ENCODE measurements at places on chromosomes 1 and 21.

GRCh38 chr21:36735724-36736320 lies 36.9 kb downstream of the SIM2 start:
- DNase-seq: no peak

GRCh38 chr1:204920967-204921366 lies 50.3 kb downstream of the NFASC start:
- DNase-seq: no peak

DNA sequence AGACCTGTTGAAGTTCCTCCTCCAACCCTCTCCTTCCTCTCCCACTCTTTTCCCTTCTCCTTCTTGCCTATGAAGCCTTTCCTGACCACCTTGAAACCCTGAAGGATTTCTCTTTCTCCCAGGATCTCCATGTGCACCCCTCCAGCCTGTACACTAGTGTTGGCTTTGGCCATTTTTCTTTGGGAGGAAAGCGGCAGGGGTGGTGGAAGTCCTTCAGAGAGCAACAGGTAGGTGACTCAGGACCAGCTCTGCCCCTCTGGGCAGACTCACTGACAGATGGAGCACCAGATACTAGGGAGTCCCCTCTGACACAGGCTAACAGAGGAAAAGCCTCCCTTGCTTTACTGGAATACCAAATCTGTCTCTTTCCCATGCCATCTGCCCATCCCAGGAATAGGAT lies 4.6 kb downstream of the SLC26A9 start:
- DNase-seq: no peak

- no peak for DNase-seq
These were observed 59.5 kb downstream of the PALMD start for GRCh38 chr1:99705385-99705784.

DNA sequence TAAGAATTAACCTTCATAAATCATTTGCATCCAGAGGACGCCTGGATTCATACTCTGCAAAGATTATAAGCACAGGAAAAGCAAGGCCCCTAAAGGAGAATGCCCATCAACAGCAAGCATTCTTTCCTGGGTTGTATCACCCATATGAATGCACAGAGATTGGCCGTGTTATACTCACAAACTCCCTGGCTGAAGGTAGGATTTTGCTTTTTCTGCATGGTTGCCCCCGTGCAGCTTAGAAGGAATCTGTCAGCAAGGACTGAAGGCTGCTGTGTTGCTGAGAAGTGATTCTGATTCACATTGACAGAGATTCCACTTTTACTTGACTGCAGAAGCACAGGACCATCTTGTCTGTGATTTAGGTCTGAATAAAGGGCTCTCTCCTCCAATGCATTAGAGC lies 283.0 kb downstream of the LRRIQ3 start:
- no peak for DNase-seq

GRCh38 chr1:32116531-32116930 lies 8.7 kb downstream of the KPNA6 start:
- no peak for DNase-seq

DNA sequence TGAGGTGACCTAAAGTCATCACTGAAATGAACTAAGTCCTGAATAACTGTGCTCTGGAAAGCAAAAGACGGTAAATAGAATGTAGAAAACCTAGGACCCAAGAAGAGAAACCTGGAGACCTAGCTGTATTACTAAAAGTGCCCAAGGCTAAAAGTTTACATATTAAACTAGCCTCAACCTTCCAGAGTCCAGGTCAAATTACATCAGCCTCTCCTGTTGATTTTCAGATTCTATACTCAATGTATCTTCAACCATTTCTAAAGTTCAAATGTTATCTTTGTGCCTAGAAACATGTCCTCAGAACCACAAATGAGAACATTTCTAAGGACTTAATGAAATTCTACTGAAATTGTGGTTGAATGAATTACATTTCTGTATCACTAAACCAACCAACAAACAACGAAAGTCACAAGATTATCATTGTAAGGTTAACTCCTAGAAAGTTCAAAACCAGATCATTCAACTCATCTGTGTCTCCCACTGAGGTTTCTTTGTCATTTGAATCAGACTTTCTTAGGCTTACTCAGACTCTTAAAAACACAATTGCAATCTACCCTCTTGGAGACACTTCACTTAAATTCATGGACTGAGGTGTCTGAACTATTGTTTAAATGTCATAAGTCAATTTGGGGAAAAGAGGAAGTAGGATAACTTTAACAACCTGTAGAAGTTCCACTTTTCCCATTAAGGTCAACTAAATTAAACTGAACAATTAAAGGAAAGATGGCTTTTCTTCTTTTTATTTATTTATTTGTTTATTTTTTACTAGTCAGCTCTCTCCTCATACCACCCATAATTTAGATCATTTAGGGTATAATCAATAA lies 207.7 kb downstream of the BARHL2 start:
- DNase-seq: no peak

GRCh38 chr1:215082532-215083382 lies at the start of gene KCNK2:
Gene KCNK2 (plus strand): TSS chr1:215082737. CDS start chr1:215083386, 649 bp downstream.
- no peak for DNase-seq

- DNase-seq: peak; percentile 30
These were observed 64.1 kb downstream of the DDR2 start for GRCh38 chr1:162696286-162696862.

- no peak for DNase-seq
These were observed 114.6 kb downstream of the IER5 start for GRCh38 chr1:181202986-181203555.

- DNase-seq: no peak
These were observed 24.3 kb upstream of the DUSP10 start for GRCh38 chr1:221766210-221766609.

DNA sequence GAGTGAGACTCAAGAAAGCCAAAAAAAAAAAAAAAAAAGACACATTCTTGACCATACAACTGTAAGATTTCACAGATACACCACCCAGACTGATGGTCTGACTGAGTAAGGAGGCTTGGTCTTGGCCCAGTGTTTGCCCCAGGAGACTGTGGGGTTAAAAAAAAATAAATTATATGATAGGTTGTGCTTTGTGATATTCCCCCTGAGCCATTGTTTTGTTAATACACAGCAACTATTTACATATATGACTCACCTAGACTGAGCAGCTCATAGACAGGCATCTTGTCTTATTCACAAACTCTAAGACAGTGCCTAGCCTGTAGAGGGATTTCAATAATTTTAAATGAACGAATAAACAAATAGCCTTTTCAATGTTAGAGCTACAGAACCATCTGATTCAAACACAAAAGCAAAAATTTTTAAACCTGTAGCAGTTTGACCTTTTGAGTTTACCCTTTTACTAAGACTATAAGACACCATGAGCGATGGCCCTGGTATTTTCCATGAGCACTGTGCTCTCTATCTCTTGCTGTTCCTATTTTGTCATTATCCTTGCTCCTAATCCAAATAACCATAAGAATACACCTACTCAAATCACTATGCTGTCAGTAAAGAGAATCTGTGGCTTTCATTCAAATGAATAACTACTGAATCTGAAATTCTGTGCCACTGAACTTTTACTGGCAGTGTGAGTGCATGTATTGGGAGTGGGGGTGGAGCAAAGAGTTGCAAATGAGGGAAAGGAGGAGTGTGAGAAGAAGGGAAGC lies 199.4 kb upstream of the PTBP2 start:
- no peak for DNase-seq

DNA sequence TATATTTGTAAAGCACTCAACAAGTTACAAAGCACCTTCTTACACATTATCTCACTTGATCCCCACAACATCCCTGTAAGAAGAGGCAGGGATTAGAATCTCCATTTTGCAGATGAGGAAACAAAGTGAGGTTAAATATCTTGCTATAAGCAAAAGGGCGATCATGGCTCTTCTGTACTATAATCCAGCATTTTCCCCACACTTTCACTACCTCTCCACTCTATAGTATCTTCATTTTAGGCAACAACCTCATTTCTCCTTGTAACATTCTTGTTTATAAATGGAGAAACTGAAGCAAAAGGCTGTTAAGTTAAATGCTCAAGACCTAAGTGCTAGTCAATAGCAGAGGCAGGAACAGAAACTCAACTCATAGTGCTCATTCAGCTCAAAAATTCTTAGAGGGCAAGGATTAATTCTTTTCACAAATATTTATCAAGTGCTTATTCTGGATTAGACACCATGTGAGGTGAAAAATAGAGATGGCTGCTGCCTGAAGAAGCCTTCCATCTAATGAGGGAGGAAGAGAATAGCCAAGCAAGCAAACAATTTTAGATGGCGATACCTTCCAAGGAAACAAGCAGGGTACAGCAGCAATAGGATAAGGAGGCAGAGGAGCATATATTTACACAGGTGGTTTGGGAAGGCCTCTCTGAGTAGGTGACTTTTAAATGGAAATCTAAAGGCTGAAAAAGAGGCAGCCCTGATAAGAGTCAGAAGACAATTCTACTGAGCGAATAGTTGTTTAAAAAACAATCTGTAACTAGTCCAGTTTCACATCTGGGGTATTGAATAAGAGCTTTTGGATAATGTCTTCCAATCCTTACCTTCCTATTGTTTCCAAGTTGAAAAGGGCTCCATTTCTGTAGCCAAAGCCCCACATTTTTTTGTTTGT lies 3.5 kb downstream of the ERRFI1 start:
- DNase-seq: no peak

- no peak for DNase-seq
These were observed 59.6 kb upstream of the CYYR1 start for GRCh38 chr21:26632691-26633090.

- DNase-seq: no peak
These were observed 22.8 kb downstream of the SLAMF7 start for GRCh38 chr1:160761886-160762285.

DNA sequence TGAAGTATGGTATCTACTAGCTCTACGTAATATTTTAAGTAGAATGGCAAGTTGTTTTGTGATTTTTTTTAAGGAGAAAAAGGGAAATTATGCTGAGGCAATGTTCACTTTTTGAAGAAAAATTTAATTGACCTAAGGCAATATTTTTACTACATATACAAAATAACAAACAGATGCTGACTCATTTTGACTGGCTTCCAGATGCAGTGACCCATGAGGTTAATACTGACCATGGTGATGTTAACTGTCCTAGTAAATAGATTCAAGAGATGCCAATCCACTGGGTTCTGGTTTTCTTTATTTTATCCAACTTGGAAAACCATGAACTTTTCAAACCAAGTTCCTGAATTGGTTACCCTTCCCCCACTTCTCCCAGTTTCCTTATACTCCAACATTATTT lies 154.9 kb downstream of the CRB1 start:
- DNase-seq: no peak

- DNase-seq: no peak
These were observed 206.0 kb downstream of the LYPLAL1 start for GRCh38 chr1:219379691-219380090.

- DNase-seq: no peak
These were observed 53.4 kb downstream of the UBR4 start for GRCh38 chr1:19156676-19157075.

- DNase-seq: no peak
These were observed 565.2 kb upstream of the ADAMTS5 start for GRCh38 chr21:27532076-27532475.

- no peak for DNase-seq
These were observed 9.2 kb downstream of the CGN start for GRCh38 chr1:151520359-151520758.

GRCh38 chr1:18998016-18998724 lies 41.7 kb upstream of the IFFO2 start:
- no peak for DNase-seq

GRCh38 chr1:160061369-160062229 lies 8.4 kb downstream of the KCNJ10 start:
- no peak for DNase-seq

GRCh38 chr1:2438038-2438437 lies 25.7 kb upstream of the PEX10 start:
- no peak for DNase-seq

- DNase-seq: no peak
These were observed 7.4 kb upstream of the DPH5 start for GRCh38 chr1:101033017-101033416.

- no peak for DNase-seq
These were observed 60.5 kb upstream of the PRMT6 start for GRCh38 chr1:106995970-106996369.

- no peak for DNase-seq
These were observed 18.4 kb upstream of the CLSPN start for GRCh38 chr1:35788139-35788538.

GRCh38 chr21:43927591-43928221 lies 62.7 kb downstream of the AGPAT3 start:
- DNase-seq: no peak

DNA sequence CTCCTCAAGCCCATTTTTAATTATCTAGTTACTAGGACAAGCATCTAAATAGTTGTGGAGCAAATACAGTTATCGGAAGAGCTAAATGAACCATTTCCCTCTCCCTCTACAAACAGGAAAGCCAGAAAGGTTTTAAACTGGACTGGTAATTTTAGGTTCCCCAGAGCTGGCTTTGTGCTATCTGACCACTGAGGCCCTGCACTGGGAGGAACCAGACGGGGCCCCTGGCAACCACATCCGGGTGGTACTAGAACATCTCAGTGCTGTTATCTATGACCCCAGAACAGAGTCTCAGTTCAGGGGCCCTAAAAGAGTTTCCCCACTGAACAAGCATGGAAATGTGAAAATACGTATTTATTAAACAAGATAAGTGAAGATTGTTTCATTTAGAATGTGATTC lies 7.7 kb upstream of the RSPH1 start:
- no peak for DNase-seq

- DNase-seq: peak; percentile 10
These were observed 40.9 kb upstream of the BEND5 start for GRCh38 chr1:48817505-48818114.

DNA sequence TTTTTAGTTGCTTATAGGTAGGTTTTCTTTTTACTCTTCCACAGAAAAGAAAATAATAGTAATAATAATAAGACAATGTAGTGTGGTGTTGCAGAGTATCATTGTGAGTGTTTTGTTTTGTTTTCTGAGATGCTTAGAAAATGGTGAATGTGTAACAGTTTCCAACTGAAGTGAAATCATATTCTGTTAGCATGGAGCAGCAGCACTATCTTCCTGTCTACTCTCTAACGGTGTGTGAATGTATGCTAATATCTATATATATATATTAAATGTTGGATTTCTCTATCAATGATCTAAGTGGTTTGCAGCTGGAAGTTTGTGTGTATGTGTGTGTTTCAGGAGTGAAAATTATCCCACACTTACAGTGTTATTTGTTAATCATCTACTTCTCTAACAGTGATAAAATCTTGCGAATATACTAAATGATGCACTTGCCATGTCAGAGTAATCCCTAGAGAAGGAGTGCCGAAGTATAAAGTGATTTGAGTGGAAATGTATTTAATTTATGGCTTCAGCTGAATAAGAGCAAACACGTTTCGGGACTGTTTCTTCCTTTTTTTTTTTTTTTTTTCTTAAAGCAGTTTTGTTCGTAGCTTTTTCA lies 377 bp downstream of the SAMD13 start:
- no peak for DNase-seq

DNA sequence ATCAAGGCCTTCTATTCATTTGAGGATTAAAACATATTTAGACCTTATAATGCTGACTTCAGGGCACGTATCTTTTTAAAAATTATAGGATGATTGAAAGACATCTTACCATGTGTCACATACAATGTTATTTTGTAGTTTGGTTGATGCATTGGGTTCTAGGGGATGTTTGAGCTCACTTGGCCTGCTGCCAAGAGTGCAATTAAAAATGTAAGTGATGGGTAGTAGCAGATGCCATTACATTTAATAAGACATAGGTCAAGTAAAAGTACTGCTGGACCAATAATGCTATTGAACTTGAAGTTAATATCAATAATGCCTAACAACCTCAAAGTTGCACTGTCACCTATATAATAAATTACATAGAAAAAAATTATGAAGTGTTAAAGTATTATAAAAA lies 616.5 kb upstream of the RGS18 start:
- DNase-seq: no peak
